Foreskin keratinocyte (primary cell): ENCODE measurements at places on chromosomes 11 and 22.

DNA sequence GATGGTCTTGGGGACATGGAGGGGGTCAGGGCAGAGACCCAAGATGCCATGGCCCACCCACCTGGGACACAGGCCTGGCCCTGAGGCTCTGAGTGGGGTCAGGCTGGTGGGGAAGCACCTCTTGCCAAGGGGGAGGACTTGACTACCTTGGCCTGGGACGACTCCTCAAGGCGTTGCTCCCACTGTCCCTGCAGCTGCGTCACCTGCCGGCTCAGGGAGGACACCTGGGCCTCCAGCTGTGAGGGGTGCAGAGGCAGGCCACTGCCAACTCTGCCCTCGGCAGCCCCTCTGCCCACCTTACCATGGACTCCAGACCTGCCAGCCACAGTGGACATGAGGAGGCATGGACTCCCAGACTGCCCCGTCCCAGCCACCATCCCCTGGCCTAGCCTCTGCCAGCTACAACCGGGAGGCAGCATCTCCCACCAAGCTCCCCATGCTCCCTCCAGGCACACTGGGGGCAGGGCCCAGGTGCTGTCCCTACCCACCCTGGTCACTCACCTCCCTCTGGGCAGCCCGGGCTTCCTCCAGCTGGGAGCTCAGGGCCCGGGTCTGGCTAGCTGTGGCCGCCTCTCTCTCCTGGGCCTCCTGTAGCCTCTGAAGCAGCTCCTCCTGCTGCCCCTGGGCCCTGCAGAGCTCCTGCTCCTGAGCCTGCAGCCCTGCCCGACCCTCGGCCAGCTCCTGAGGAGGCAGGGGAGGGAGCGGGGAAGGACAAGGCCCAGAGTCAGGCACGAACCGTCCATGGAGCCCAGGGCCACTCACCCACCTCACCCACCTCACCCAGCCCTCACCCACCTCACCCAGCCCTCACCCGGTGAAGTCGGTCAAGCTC, 8.6 kb downstream of the CDC42BPG start:
- no peak for DNase-seq

DNA sequence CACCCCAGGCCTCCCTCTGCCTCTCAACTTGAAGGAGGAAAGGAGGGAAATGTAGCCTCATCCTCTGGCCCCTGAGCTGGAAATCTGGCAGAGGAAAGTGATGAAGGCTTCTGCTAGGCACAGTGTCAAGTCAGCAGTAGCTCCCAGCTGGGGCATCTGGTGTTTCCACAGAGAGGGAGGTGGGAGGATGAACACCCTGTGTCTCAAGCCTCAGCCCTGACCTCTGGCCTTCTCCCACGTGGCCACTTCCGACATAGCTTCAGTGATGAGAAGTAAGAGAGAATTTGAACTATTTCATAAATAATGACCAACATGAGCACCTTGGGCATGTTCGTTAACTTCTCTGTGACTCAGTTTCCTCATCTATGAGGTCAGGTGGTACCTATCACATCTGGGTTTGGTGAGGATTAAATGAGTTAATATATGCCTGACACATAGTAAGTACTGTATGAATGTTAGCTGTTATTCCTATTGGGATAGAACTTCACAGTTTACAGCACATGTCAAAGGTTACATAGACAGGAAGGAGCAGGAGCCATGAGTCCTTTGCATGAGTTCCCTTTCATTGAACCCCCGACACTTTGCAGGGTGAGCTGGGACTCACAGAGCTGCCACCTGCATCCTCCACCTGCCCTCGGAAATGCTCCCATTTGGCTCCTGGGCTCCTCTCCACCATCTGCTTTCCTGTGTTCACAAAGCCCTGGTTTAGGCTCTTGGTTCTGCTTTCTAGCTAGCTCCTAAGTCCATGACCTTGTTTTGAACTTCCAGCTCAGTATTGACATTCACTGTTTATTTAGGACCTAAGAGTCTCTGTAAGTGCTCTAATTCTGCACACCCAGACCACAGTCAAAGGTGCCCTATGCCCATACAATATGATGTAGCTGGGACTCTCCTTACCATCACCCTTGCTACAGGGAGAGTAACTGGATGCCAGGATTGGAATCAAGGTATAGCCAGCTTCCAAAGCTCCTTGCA, 61.7 kb downstream of the CSNK2A3 start:
- no peak for DNase-seq

- no peak for DNase-seq
Observed at GRCh38 chr11:2421996-2422395, 21.4 kb downstream of the TSSC4 start.

- DNase-seq = no peak
Observed at GRCh38 chr11:116073854-116074837, 569.9 kb upstream of the CADM1 start.

GRCh38 chr11:72591785-72592502, 82.3 kb downstream of the PDE2A start:
- no peak for DNase-seq

GRCh38 chr11:34890812-34891211, 25.4 kb downstream of the APIP start:
- peak; percentile 38 for DNase-seq

GRCh38 chr22:49371325-49372110, 456.2 kb downstream of the BRD1 start:
- DNase-seq = no peak

- no peak for DNase-seq
Observed at GRCh38 chr11:44018127-44018521, 29.7 kb upstream of the ACCSL start.

DNA sequence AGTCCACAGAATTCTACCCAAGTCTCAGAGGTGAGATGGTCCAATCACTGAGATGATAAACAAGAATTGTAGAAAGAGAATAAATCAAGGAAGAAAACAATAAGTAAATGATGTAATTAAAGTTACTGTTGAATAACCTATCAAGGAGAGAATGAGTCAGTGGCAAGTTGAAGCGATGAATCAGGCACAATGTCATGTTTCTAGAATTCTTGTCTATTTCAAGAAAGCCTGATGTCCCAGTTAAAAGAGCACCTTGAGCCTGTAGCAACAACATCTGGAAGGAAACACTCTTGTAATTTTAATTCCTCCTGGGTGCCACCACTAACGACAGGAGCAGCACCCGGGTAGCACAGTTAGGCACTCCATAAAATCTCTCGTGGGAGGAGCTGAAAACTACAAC, 67.9 kb upstream of the SLC35C1 start:
- DNase-seq = peak; percentile 79

GRCh38 chr22:33180356-33180755, 122.2 kb upstream of the SYN3 start:
- DNase-seq = no peak

- DNase-seq = no peak
Observed at GRCh38 chr11:75505916-75506692, 19.6 kb downstream of the GDPD5 start.

GRCh38 chr22:27720860-27721259, 80.7 kb downstream of the MN1 start:
- DNase-seq = no peak

DNA sequence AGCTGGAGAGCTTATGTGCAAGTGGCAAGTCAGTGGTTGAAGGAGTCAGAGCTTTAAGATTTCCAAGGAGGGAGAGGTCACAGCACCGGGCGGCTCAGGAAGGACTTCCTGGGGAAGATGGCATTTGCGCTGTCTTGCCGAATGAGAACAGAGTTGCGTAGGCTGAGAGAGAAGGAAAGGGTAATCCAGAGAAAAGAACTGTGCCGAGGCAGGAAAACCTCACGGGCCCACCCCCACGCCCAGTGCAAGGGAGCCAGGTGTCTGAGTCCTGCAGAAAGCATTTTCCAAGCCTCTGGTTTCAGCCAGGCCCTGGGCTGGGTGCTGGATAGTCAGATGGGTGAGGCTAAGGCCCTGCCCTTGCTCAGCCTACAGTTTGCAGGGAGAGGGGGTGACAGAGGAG, 3.2 kb upstream of the AP1B1 start:
- DNase-seq = no peak

DNA sequence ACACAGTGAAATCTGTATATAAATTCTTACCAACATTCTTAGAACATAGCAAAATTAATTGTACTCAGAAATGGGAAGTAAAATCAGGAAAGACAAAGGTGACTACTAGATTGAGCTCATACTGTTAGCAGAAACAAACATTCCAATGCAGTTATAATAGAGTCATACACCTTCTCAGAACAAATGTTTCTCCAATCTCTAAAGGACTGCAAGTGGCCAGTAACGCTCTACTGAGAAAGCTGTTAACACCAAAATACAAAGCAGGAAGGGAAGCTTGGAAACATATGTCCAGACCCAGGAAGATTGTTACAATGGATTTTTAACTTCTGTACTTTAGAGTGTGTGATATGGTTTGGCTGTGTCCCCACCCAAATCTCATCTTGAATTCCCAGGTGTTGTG, 341.5 kb downstream of the LARGE1 start:
- DNase-seq = no peak

GRCh38 chr11:36155124-36155561, 134.1 kb downstream of the COMMD9 start:
- no peak for DNase-seq

GRCh38 chr22:38075105-38075825, 8.7 kb downstream of the SLC16A8 start:
- no peak for DNase-seq

GRCh38 chr11:35619116-35619854, 1.0 kb downstream of the FJX1 start:
- no peak for DNase-seq

GRCh38 chr22:38228873-38229740, 27.3 kb downstream of the MAFF start:
- DNase-seq = peak; percentile 52

- no peak for DNase-seq
Observed at GRCh38 chr11:22699388-22699787, 33.0 kb downstream of the GAS2 start.

DNA sequence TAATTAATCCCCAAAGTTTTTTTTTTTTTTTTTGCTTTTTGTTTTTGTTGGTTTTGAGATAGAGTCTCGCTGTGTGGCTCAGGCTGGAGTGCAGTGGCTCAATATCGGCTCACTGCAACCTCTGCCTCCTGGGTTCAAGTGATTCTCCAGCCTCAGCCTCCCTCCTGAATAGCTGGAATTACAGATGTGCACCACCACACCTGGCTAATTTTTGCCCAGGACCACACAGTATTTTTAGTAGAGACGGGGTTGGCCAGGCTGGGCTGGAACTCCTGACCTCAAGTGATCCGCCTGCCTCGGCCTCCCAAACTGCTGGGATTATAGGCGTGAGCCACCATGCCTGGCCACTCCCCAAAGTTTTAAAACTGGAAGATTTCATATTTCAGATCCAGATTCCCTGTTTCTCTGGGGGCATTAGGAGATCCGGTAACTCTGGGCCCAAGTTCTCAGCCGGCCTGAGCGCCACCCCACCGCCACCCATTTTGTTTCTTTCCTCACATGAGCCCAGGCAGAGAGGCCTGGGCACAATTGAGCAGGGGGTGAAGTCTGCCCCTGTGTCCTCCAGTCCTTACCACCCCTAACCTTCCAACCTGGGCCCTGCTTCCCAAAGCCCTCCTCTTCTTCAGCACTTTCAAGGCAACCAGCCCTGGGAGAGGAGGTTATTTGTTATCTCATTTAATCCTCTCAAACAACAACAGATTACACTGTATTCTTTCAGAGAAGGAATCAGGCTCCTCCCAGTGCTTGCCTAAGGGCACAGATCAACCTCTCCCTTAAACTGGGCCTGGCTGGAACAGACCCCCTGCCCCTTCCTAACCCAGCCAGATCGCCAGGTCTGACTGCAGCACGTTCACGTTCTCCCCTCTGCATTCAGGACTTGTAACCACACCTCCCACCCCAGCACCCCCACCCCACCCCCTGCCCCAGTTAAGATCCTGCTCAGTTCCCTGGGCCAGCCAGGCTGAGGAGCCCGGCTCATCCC, 1.9 kb upstream of the CSNK1E start:
- no peak for DNase-seq

DNA sequence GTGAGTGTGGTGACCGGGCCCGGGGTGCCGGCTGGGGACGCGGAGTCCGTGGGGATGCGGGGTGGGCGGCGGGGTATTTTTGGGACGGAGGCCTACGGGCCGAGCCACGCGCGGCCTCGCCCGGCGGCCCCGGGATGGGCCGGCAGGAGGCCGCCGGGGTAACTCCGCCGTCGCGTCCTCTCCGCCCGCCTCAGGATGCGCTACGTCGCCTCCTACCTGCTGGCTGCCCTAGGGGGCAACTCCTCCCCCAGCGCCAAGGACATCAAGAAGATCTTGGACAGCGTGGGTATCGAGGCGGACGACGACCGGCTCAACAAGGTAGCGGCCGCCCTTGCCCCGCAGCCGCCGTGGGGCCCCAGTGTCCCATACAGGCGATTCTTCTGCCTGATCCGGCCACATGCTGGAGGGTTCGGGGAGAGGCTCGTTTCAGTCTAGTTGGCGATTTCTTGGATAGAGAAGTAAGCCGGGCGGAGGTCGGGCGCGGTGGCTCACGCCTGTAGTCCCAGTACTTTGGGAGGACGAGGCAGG, 337 bp downstream of the RPLP2 start:
- no peak for DNase-seq
